ENCODE measurements at places on chromosomes 2 and 18.

GRCh38 chr2:181471226-181471625, 14.0 kb downstream of the ITGA4 start:
- no peak for DNase-seq

- DNase-seq = no peak
Observed at GRCh38 chr18:79798346-79798998, 734 bp downstream of the KCNG2 start.

DNA sequence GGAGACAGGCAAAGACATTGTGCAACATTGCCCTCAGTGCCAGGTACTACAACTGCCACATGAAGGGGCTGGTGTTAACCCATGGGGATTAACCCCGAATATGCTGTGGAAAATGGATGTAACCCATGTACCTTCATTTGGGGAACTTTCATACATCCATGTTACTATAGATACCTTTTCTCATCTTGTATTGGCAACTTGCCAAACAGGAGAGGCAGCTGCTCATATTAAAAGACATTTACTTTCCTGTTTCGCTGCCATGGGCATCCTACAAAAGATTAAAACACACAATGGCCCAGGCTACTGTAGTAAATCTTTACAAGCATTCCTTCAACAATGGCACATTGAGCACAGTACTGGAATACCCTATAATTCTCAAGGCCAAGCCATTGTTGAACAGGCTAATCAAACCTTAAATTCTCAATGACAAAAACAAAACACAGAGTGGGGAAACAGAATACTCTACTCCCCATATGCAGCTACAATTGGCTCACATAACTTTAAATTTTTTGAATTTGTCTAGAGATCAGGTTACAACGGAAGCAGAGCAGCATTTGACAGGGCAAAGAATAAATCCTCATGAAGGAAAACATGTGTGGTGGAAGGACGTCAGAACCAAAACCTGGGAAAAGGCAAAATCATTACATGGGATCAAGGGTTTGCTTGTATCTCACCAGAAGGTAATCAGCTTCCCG, 1723.5 kb upstream of the LRRTM1 start:
- DNase-seq = no peak

GRCh38 chr2:45168711-45169338, 159.6 kb upstream of the SIX2 start:
- no peak for DNase-seq

GRCh38 chr2:164992818-164993217, 37.5 kb upstream of the SLC38A11 start:
- peak; percentile 67 for DNase-seq

- no peak for DNase-seq
Observed at GRCh38 chr18:64380117-64380516, 231.2 kb upstream of the LINC00305 start.

DNA sequence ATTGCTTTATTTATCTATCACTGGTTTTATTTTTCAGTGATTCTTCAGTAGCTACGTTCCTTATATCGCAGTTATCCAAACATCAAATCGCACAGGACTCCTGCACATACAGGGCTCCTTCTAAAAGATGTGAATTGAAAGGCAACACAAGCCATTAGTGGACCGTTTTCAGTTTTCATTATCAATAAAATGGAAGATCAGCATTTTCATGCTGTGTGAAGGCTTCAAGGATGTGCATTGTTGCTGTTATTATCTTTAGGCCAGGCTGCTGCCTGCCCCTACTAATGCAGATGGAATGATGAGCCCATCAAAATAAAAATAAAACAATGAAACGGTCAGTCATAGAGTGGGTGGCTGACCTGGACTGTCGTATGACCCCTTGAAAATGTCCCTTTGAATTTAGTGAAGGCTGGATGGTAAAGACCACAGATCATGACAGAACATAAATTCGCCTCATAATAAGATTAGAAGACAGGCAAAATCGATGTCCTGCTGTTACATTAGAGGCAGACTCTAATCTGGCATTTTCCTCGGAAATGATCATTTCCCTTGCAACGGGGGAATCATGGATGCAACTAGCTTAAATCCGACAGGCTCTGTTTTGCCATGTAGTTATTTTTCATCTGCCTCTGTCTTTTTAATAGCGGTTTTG, 32.9 kb downstream of the ITGB6 start:
- DNase-seq = no peak

GRCh38 chr2:217274578-217274977, 414.7 kb upstream of the TNP1 start:
- no peak for DNase-seq

DNA sequence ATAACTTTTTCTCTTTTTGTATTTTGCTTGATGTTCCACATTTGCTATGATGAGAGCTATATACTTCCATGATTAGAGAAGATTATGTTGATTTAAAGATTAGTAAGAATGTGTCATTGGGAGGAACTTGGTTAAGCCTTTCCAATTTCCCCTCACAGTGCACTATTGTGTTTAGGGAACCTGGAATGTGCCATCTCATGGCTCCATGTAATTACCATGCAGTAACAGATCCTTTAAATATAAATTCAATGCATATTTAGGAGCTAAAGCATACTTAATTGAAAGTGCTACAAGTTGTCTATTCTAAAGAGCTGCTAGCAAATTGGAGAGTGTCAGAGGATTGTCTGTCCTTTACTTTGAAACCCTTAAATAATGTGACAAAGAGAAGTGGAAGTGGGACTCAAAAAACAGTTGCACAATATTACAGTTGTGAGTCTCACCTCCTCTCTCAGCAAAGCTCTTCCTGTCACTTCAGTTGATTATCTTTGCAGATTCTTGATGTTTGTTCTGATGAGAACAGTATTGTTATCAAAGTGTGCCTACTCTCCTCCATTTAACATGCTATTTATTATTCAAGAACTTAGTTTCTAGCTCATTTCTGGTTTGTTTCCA, 1162.7 kb upstream of the ZEB2 start:
- no peak for DNase-seq

- DNase-seq = no peak
Observed at GRCh38 chr2:149075853-149076252, 37.4 kb downstream of the LYPD6B start.

DNA sequence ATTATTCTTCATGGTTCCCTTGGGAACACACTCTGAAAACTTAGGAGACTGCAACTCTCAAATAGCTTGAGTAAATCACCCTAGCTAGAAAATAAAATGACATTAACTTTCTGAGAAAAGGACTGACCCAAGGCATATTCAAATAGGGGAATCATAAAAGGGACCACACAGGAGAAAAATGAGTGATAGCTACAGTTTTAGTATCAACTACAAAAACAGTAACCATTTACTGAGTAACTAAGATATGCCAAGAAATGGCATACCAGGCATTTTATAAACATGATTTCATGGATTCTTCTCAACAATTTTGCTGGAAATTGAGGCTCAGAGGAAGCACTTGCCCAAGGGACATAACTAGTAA, 84.5 kb downstream of the AFF3 start:
- DNase-seq = no peak

- DNase-seq = no peak
Observed at GRCh38 chr2:182715121-182715891, 751 bp upstream of the DNAJC10 start.

GRCh38 chr2:214076527-214076926, 334.3 kb upstream of the VWC2L start:
- no peak for DNase-seq

DNA sequence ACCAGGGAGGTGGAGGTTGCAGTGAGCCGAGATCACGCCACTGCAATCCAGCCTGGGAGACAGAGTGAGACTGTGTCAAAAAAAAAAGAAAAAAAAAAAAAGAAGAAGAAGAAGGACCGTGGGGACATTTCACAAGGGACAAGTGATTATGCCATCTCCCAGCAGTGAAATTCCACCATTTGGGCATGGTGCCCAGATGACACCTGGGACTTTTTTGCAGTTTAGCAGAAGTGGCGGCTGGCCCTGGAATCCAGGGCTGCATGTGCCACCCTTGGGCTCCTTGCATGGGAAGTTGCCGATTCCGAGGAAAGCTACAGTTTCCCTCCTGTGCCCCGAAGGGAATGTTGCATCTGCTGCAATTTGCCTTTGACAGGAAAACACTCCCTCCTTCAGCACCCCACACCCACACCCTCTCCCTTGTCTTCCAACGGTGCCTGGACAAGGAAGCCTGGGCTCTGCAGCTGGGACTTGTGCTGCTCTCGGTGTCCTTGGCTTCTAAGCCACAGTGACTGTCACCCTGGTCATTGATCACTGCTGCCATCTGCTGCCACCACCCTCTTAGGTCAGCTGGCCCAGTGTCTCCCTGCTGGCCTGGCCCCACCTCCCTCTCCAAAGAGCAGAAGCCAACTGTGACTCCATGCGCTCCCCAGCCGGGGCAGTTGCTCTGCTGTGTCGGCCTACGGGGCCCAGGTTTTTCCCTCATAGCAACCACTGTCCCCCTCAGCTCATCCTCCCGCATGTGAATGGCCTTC, 56.4 kb upstream of the LRRC30 start:
- DNase-seq = no peak

DNA sequence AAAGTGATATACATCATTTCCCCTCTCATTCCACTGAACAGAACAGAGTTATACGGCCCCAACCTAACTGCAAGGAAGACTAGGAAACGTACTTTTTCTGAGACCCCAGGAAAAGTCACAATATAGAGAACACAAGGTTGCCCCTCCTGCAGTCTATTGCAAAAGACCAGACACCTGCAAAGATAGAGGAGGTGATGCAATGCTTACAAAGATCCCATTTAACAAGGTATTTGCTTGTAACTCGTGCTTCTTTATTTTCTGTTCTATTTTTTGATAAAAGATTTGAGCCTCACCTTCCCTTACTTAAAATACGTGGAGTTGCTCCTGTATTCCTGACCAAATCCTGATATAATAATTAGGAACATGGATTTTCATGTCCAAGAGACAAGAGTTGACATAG, 793.0 kb upstream of the ID2 start:
- DNase-seq = no peak

DNA sequence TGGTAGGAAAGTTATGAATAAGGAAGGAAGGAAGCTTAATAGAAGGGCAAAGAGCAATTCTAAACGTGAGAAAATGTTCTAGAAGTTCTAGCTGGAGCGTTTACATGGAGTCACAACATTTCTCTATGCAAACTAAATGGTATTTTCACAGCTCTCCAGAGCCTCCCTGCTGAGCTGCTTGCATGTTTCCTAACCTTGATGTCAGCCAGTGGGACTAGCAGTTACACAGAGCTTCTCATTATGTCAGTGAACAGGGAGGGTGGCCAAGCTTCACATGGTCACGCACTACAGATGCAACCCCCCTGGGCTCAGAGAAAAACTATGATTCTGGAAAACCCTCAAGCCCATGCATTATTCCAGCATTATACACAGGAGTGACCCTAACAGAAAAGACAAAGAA, 153.4 kb upstream of the CCDC150 start:
- DNase-seq = no peak

DNA sequence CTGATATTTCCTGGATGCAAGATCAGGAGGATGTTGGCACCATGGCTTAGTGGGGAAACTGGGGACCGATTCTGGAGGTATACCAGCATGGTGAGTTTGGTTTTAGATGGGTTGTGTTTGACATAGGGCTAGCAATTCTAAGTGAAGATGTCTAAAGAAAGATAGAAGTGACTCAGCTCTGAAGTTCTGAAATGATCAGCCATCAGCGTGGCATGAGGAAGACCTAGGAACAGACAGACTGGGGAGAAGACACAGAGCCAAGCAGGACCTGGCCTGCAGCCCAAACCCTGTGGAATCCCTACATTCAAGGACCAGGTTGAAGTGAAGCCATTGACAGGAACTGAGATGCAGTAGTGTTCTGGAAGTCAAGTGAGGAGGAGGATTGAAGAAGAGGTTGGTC, 39.8 kb downstream of the HRH4 start:
- DNase-seq = no peak

- no peak for DNase-seq
Observed at GRCh38 chr2:232418466-232419244, 12.0 kb downstream of the ALPG start.

- no peak for DNase-seq
Observed at GRCh38 chr2:3942841-3943240, 239.5 kb downstream of the DCDC2C start.

- DNase-seq = no peak
Observed at GRCh38 chr2:169823996-169824372, 721 bp downstream of the METTL5 start.

DNA sequence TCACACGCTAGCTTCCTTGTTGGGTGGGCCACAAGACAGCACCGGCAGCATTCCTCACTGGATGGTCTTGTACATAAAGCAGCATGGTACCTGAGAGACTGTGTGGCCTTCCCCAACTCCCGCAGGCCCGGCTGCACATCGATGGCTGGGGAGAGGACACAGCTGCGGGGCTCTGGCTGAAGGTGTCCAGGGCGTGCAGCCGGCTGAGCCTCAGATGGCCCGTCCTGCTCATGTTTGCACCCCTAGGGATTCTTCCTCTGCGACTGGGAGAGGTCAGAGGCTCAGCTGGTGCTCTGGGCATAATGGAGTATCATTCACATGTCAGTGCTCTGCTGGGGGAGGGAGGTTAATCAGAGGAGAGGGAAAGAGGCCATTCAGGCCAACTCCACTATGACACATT, 207.9 kb downstream of the SEPTIN10 start:
- DNase-seq = no peak

- DNase-seq = no peak
Observed at GRCh38 chr2:187890690-187891089, 336.5 kb upstream of the TFPI start.

All from NCI-H446 treated with DMSO at 0.1 percent for 48 hours (cell line).